ENCODE measurements at places on chromosomes 5 and 9.

DNA sequence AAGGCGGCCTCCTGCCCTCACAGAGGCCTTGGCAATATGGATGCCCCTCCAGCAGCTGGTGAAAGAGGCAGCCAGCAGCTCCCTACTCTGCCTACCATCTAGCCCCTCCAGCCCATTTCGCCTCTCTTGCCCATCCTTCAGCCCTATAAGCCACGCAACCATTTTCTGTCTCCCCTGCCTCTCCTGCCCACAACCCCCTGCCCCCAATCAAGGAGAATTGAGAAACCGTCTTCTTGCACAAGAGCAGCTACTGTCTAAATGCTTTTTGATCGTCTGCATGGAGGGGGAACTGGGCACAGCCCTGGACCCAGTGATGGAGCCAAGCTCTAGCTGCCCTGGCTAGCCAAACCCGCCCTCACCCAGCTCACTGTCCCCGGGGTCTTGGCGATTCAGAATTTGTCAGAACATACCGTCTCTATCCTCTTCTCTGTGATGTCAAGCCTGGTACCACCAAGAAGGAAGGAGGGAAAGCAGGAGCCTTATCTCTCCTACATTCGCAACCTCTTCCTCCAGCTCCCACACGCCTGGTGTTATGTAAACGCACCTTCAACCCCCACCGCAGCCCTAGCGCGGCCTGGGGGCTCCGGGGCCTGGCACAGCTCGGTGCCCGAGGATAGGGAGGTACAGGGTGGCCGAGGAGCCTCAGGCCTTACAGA, 1.2 kb downstream of the SPRY4 start:
- no peak for DNase-seq

DNA sequence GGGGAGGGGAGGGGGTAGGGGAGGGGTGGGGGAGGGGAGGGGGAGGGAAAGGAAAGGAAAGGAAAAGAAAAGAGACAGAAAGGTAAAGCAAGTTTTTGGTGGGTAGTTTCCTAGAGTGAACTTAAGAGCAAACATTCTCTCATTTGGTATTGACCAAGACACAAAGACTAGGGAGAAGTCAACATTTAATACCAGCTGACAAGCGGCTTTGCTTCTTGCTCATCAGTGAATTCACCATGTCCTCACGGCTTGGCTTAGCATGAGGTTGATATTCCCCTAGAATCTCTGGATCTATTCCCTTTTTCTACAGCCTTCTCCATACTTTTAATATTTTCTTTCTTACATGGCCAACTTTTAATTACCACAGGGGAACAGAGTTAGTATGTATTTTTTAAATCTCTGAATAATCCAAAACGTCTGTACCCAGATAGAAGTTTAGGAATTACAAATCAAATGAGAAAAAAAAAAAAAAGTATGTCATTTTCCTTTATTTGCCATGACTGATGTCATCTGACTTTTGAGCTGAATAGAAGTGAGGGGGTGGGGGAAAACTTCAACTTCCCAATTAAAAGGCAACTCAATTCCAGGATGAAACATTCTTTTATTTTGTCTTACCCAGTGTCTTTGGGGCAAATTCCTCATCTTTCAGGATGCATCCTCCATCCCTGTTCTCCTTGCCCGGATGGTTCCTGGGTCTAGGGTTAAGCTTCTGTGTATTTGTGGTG, 40.1 kb upstream of the GLIS3 start:
- DNase-seq, result no peak

- DNase-seq, result no peak
Observed at GRCh38 chr9:113602126-113603047, 138.9 kb downstream of the RGS3 start.

- no peak for DNase-seq
Observed at GRCh38 chr5:74829413-74829812, 36.8 kb downstream of the FAM169A start.

GRCh38 chr9:114900942-114901802, 29.2 kb downstream of the TNFSF8 start:
- no peak for DNase-seq

DNA sequence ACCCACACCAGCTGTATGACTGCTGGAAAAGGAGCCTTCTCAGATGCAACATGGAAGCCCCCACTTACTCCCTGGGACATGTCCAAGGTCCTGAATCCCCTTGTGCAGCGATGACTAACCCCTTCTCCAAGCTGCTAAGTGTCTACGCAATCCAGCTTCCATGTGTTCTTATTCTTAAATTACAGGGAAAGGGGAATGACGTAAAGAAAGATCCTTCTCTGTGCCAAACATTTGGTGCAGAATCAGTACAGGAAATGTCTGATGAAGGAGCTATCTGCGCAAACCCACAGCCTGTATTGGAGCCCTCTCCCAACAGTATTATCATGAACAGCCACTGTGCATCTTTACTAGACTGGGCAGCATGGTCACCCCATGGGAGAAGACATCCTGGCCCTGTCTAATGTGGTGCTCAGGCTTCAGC, 183.2 kb downstream of the FRMD3 start:
- no peak for DNase-seq

DNA sequence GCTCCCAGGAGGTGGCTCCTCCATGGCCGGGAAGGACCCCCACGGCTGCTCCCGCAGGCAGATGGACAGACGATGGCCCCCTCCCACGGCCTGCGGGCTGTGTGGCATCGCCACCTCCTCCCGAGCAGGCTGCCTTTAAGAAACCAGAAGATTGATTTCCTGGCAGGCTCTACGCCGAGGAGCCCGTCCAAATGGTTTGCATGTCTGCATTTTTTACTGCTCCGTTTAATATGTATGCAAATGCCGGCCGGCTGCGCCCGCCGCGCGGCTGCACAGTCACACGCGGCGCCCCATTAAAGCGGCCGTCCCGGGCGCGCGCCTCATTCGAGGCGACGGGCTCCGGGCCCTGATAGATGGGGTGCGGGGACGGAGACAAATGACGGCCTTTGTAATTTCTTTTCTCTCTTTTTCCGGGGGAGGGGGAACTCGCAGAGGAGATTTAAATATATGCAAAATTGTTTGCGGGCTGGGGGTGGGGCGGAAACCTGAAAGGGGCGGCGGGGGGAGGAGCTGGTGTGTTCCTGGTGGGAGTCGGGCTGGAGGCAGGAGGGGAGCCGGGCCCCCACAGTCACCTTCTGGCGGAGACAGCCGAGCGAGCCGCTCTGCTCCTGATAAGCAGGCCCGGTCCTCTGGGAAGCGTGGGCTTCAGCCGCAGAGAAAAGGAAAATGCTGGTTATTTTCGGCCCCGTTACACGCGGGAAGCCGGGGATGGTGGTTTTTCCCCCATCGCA, 158.7 kb upstream of the IER5L start:
- no peak for DNase-seq
